ENCODE measurements at places on chromosomes 11 and 22.
A peak's percentile ranks its signal among the peaks of the same experiment; 100 is the strongest.

DNA sequence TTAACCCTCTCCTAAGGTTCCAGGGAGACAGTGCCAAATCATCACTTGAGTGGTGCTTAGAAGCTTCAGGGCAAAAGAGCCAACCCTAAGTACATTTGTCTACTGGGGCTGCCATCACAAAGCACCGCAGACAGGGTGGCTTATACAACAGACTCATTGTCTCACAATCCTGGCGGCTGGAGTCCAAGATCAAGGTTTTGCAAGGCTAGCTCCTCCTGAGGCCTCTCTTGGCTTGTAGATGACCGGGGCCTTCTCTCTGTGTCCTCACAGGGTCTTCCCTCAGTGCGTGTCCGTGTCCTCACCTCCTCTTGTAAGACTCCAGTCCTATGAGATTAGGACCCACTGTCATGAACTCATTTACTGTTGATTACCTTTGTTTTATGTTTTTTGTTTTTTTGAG lies 34.1 kb upstream of the CD81 start:
- no peak for DNase-seq

DNA sequence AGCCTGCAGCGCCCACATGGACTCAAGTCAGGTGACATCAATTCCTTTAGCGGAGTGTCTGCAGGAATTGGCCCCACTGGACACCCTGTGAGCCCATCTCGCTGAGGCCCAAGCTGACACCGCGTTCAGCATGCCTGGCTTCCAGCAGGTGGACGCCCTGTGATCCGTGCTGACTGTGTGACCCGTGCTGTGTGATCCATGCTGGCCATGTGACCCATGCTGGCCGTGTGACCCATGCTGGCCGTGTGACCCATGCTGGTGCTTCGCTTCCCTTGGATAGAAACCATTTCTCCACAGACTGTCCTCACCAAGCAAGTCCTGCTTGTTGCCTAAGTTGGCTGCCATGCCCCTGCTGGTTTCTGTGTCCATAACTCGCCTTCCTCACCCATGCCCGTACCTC lies 392.1 kb downstream of the BRD1 start:
- DNase-seq = no peak

GRCh38 chr11:123704341-123704740 lies 37.1 kb downstream of the ZNF202 start:
- DNase-seq = no peak

GRCh38 chr11:1751999-1752906 lies 1.9 kb upstream of the IFITM10 start:
- DNase-seq = no peak

DNA sequence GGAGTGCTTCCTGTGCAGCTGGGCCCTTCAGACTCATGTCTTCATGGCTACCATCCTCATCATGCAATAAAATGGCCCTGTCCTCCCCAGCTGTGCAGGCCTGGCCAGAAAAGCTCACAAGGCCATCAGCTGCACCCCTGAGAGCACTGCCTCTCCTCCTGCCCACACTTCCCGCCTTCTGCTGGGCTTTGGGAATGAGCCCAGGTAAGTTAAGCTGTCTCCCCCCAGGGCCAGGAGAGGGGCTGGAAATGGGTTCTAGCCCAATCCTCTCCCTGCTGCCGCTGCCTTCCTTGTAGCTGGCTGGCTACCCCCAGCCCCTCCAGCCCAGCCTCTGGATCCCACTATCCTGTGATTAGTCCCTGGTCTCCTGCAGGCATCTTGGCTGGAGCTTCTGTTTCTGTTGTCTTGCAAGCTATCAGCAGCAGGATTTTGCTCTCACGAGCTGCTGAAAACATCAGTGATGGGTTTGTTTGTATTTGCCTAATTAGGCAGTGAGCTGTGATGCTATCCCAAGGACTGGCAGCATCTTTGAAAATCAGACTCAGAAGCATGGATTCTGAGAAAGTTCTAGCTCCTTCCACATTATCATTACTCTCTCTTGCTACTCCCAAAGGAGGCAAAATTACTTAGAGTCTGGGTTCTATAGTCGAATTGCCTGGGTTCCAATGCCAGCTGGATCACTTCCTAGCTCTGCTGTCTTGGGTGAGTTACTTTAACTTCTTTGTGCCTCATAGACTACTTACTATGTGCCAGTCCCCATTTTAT lies 168.1 kb downstream of the ST3GAL4 start:
- DNase-seq = no peak

DNA sequence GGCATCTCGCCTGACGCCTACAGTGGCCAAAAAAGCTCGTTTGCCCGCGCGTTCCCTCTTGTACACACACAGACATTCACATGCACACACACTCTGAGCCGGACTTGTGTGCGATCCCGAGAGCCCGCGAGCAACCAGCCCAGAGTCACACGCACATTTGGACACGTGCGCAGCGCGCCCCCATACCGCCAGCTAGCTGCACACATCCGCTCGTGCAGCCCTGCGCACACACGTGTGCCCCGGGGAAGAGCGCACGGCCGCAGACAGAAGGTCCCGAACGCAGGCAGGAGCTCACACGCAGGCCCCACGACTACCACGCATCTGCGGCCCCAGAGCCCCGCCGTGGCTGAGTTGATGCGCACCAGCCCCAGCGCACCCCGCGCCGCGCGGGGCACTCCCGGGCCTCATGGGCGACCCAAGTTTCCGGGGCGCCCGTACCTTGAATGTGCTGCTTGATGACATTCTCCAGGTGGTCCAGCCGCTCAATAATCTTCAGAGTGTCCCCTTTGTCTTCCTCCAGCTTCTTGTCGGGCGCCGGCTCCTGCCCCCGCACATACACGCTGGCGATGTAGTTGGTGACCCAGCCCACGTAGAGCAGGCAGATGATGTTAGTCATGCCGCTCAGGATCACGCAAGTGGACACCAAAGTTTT lies 758 bp downstream of the GALNT18 start:
- DNase-seq = no peak

DNA sequence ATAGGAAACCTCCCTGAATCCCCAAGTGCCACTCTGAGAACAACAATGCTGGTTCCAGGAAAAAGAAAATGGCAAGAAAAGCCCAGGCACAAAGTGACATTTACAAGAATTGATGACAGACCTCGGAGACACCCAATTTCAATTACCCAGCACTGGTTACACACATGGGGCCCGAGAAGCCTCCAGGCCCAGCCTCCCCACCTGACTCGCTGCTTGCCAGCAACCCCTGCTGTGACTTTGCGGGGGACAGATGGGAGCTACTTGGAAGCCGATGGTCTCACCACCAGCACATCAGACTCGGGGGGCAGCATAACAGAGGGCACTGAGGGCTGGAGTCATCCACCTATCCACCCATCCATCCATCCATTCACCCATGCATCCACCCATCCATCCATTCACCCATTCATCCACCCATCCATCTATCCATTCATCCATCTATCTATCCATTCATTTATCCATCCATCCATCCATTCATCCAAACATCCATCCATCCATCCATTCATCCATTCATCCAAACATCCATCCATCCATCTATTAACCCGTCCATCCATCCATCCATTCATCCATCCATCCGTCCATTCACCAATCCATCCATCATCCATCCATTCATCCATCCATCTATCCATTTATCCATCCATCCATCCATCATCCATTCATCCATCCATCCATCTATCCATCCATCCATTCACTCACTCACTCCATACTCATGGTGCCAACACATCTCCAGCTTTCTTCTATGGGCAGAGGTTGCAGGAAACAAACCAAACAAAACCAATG lies 567.6 kb downstream of the BRD1 start:
- no peak for DNase-seq

DNA sequence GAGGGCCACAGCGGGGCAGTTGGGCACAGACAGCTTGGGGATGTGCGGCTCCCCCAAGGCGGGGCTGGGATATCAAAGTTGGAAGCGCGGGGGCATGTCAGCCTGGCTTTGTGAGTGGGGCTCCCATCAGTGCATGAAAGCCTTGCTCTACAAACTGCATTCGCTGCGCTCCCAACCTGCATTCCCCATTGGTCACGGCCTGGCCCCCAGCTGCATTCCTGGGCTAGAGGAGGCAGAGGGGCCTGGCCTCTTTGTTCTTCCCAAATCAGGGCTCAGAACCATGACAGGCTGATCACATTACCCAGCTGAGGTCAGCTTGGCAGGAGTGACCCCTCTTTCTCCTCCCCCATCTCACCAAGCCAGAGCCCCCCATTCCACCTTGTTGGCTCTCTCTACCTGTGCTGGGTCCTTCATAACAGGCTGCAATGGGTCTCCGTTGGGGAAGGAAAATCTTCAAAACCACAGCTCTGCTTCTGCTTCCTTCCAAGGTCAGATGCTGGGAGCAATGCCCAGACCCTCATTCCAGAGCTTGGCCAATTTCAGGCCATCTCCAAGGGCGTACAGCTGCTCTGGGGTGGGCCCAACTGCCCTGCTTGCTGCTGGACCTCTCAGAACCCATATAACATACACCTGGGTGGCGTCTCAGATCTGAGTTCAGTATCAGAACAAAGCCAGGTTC lies 38.7 kb upstream of the CDON start:
- DNase-seq = no peak

- no peak for DNase-seq
Observed at GRCh38 chr11:120125024-120125423, 12.9 kb downstream of the TRIM29 start.

- no peak for DNase-seq
Observed at GRCh38 chr11:47308050-47308823, 38.3 kb downstream of the MADD start.

DNA sequence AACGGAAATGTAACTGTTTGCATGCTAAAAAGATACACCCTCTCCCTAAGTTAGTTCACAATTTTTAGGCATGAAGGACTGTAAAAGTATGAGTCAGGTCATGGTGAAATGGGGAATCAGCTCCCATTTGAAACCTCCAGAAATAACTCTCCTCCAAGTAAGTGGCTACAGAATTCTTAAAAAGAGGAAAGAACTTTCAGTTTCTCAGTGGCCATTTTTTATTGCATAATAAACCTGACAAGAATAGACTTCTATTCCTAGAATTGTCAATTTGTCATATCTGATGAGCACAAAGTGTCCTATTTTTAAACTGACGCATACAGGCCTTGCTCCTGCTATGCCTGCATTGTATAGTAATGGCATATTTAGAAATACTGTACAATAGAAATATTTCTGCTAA lies 612.2 kb downstream of the CNTN5 start:
- DNase-seq = no peak

GRCh38 chr11:67262731-67263675 lies 3.3 kb upstream of the GRK2 start:
- DNase-seq = peak; percentile 76

DNA sequence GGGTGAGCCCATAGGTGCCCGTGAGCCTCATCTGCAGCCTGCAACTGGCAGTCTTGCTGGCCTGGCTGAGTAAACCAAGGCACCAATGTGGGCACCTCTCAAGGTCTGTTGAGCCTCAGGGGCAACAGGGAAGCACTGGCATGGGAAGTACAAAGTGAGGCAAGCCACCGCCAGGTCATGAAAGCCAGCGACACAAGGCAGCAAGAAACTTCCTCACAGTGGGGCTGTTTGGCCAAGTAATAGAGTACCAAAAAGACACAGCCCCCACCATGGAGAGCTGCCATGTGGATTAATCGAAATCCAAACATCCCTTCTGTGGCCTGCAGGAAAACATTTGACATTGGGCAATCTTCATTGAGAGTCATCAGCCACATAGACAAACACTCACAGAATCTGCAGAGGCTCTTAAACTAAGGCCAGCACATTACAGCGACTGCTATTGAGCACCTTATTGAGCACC lies 43.6 kb upstream of the FIBIN start:
- DNase-seq = no peak

DNA sequence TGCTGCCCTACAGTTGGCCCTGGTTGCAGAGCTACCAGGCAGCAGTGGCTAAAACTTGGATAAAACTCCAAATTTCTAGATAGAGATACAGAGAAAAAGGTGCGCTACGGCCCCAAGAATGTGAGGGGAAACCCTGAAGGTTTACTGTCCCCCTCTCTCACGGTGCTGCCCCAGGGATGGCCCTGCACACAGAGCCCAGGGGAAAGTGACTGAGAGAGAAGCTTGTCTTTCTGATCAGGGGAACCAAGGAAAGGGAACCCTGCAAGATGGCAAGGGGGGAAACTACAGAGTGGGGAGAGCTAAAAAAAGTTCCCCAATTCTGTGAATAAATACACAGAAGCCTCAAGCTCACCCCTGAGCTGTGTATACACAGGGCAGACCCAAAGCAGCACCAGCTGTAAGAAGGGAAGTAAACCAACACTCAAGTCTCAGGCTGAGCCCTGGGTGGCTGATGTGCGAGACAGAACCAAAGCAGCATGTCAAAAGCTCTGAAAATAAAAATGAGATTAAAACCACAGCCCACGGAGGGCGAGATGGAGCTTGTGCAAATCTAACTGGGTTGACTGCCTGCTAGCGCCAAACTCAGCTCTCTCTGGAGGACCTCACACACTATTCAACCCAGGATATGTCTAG lies 22.1 kb downstream of the GNB1L start:
- DNase-seq = no peak

DNA sequence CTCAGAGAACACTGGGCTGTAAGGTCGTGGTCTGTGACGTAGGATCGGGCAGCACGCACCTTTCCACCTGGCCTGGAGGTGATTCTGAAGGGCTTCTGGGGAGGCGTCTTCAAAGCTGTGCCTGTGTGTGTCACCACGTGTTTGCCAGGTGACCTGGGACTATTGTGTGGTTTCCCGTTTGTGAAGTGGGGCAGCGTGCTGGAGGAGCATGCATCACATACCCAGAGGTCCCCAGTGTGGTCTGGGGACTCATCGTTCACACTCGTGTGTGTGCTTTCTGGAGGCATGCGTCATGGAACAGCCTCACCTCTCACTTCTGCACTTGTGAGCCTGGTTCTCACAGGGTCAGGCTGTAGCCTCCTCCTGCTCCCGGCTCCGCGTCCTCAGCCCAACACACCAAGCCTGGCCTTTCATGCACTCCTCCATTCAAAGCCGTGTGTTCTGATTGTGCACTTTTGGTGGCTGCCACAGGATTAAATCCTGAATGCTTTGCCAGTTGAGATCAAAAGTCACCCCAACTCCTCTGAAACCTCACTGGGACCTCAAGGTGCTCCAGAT lies 106.3 kb downstream of the KCNQ1OT1 start:
- DNase-seq = no peak

DNA sequence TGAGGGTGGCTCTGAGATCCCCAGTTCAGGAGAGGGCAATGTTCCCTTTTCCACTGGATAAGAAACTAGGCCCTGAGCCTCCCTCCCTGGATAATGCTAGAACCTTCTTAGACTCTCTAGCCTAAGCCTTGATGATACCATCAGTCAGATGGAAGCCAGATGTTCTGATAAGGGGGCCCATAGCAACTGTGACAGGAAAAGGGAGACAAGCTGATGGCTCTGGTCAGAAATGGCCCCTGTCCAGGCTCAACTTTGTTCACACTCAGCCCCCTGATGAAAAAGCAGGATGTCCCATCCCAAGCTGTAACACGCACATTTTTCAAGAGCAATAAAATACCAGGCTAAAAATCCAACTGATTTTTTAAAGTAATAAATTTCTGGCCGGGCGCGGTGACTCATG lies 7.2 kb upstream of the OAF start:
- no peak for DNase-seq

Measured in activated gamma-delta T cell treated with Interleukin-2 at 50 U/mL for 16 hours (primary cell).